ENCODE measurements at places on chromosomes 12 and 14.

DNA sequence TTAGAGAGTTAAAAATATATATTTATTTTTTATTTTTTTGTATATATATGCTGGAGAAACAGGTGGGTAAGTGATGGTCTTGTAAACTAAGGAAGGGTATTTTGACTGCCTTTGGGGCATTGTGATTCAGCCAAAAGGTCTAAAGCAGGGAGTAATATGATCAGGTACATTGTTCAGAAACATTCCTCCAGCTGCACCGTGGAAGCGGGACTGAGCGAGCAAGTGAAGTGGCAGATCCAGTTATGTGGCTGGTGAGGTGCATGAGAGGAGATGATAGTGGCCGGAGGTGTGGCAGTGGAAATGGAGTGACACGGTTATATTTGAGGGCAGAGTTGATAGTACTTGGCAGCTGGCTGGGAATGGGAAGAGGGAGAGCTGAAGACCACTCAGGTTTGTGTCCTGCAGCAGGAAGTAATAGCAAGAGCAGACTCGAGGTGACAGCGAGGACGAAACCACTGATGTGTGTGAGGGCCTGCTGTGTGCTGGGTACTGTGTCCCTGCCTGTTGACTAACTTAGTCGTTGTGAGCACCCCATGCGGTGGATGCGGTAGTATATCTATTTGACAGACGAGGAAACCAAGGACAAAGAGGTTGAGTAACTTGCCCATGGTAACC is 39.2 kb downstream of the EID3 start:
- DNase-seq: no peak

GRCh38 chr14:76136476-76137110 is 15.1 kb upstream of the GPATCH2L start:
- no peak for DNase-seq

DNA sequence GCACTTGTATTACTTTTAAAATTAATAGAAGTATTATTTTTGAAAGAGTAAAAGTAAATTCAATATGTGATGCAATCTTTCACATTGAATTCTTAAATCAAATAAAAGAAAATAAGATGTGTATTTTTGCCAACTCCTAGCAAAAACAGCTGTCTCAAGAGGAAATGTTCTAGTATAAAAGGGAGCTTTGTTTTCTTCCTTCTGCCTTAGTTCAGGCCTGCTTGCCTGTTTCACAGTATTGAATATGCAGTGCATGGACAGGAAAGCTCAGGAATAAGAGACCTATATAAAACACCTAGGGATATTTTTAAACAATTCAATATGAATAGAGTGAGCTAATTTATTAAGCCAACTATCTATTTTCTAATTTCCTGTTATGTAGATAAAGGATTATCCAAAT is 294.8 kb upstream of the G2E3 start:
- no peak for DNase-seq

GRCh38 chr12:80807640-80808288 is 91.1 kb downstream of the MYF5 start:
- no peak for DNase-seq

GRCh38 chr14:22122227-22122818 is 448.7 kb upstream of the OR4E1 start:
- DNase-seq: no peak

DNA sequence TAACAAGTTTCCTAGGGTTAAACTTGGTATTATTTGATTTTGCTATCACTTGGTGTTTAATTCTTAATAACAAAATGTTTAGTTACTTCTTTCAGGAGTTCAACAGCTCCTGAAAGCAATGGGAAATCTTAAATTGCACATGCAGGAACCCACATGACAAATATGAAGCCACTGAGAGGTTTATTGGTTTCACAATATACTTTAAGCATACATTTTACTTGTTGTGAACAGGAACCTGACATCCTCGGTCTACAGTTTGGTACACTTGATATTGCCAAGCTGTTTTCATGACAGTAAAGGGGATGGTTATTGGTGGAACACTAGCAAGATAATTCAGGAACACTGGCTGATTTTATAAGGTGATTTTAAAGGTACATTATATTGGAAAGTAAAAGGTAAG is 46.2 kb downstream of the SLC38A1 start:
- no peak for DNase-seq

GRCh38 chr12:105523164-105524057 is 192.9 kb downstream of the C12orf75 start:
- no peak for DNase-seq

GRCh38 chr14:49778421-49778820 is 10.5 kb downstream of the KLHDC2 start:
- DNase-seq: no peak

GRCh38 chr14:105120056-105120455 is 48.5 kb downstream of the JAG2 start:
- DNase-seq: no peak

- DNase-seq: no peak
These were observed 472.6 kb downstream of the SNAPC1 start for GRCh38 chr14:62234849-62235248.

DNA sequence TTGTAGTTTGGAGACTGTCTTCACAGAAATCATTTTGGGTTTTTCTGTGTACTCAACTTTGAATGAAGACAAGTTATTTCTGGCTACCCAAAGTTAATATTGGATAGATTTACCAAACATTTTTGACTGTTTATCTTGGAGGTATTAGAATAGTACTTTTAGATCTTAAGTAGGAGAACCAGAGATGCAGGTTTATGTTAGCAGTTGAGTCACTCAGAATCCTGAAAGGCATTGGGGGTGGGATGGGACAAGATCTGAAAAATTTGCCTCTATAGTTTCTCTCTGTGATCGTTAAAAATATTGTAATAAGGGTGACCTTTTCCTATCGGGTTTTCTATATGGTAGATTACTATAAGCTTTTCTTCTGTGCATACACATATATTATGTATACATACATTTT is 112.3 kb downstream of the TTC6 start:
- DNase-seq: no peak

- DNase-seq: no peak
These were observed 64.0 kb downstream of the MON2 start for GRCh38 chr12:62530596-62530995.
